ENCODE measurements at places on chromosomes 3 and 15. TPM values are rescaled to one million over a fixed set of nuclear protein-coding genes. Genes with fewer than 3 reads are reported as not detected.

GOLGA8S gene
- 0.14 TPM for total RNA-seq

GRCh38 chr3:167750272-167750971 is 14.9 kb downstream of the SERPINI1 start:
- DNase-seq = no peak

DNA sequence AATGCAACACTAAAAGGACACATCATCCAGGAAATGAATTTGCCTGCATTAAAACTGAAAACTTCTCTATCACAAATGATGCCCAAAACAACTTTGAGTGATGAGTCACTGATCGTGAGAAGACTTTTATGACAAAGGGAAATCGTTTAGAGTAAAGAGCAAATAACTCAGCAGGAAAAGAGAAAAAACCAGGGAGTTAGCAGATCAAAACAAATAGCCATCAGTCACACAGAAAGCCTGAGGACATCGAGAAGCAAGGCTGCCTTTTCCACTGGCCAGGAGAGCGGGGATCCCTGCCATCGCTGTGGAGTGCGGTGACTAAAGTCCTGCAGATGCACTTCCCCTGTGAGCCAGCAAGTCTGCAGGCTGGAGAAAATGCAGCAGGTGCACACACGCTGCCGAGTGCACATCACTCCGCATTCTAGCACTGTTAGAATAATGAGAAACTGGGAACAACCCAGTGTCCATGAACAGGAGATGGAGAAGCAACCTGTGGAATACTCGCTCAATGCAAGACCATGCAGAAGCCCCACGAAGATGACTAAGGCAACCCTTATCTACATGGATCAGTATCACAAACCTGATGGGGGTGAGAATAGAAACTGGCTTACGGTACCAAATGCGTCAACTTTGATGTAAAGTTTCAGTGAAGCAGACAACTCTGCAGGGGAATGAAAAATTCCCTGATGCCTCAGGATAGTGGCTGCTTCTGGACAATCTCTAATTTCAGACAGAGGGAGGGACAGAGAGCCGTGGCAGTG is 86.4 kb downstream of the NSMCE3 start:
- no peak for DNase-seq

ISG20 gene
- total RNA-seq = 15.9 TPM

DNA sequence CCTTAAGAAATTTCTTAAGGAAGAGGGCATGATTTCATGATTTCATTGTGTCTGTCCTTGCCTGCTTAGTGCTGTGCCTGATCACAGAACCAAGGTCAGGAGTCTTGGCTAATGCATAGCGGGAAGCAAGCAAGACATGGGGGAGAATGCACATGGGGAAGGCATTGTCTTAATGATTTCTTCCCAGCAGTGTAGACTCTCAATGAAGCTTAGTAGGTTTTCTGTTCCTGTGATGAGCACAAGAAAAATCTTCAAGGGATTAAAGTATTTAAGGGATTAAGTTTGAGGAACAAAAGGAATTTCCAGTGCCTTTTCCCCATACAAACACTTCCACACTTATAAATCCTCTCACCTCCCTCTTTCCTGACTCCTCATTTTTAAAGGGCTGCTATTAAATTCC is 46.9 kb upstream of the SEMA6D start:
- no peak for DNase-seq

DNA sequence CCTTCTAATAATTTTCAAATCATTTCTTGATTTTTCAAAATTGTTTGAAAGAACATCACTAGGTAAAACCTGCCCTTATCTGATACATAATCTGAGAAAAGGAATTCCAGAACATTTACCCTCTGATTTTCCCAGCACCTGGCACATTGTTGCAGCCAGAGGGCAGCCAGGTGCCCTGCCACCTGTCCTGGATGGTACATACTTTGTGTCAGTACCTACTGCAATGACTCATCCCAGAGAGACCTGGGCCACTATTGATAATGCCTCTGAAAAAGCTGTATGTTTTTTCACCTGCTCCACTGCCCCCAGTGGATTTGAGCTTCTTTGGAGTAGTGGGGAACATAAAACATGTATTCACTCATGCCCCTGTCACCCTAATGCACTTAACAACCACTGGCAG is 648.9 kb upstream of the GBE1 start:
- DNase-seq = no peak

DNA sequence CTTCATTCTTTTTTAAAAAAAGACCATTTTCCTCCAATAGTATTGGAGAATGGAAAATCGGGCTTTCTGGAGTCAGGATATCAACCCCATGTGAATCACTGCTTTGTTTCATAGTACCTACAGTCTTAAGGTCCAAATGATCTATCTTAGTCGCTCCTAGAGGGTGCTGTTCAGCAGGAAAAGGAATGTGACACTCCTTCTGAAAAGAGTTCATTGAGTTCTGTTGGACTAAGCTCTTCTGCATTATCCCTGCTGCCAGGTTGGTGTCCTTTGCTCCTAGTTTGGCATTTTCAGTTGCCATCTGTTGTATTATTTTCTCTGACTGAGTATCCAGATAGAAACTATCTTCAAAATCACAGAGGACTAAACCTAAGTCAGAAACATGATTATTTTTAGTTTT is 57.2 kb downstream of the POLQ start:
- no peak for DNase-seq

CYP8B1 gene
- not detected for total RNA-seq

DNA sequence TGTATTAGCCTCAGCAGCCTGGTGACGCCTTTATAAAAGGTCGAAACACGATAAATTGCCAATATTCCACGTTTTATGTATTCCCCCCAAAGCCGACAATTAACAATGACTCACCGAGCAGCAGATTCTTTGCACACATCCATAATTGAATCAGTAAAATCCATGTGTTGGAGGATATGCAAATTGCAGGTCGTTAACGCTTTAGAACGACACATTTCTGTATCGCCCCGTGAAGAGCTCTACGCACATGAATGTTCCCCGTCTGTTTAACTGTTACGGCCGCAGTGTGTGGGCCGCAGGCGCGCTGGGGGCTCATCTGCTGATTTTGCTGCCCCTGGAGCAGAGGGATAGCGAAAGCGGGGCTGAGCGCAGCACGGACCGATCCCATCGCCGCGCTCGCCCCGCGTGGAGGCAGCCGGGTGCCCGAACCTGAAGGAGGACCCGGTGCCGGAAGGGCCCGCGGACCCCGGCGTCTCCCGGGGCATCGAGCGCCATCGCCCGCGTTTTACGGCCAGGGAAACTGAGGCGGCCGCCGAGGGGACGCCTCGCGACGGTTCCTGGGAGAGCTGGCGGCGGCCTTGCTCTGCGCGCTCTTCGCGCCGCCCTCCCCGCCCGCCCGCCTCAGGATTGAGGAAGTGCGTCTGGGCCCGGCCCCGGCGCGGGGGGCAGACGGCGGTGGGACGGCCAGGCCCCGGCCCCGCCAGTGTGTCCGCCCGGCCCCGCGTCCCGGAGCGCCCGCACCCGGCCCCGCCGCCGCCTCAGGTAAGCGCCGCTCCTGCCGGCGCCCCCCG is at the start of gene LRRK1:
LRRK1 (plus strand) TSS at position 668 of the 791 bp plus-strand sequence. CDS start 5,276 bp downstream, outside the sequence.
- DNase-seq = peak; percentile 49

Data from astrocyte (in vitro differentiated cells and primary cell).